H1 (cell line): ENCODE measurements at places on chromosomes 5 and 9. TPM values are rescaled to one million over a fixed set of nuclear protein-coding genes. Genes with fewer than 3 reads are reported as not detected.

ENHO gene
- total RNA-seq, result 12.2 and 14.1 TPM in 2 replicates

IRX2 gene
- total RNA-seq, result 40.4 and 47.5 TPM in 2 replicates

WDR36 gene
- total RNA-seq, result 41.8 and 43.7 TPM in 2 replicates

BARX1 gene
- 2.1 and 2.6 TPM in 2 replicates for total RNA-seq

C9 gene
- total RNA-seq, result not detected in 2 replicates

ZFP2 gene
- 0.52 and 0.78 TPM in 2 replicates for total RNA-seq

CNTNAP3 gene
- total RNA-seq, result 5.1 and 9.0 TPM in 2 replicates

DNA sequence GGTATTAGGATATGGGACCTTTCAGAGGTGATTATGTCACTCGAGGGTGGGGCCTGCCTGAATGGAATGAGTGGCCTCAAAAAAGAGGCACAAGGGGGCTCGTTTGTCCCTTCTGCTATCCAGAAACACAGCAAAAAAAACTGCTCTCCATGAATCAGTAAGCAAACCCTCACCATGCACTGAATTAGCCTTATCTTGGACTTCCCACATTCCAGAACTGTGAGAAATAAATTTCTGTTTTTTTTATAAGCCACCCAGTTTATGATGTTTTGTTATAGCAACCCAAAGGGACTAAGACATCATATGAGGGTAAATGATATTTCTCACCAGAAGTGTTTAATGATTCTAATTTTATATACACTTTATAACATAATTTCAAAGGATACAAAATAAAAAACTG lies 476.6 kb upstream of the EDIL3 start:
- H3K4me3 ChIP-seq, result no peak overlapping the region
- H3K4me1 ChIP-seq, result peaks cover 2% of the 10 kb centered on the region; the same call in 1 of the 2 replicates
- H3K27ac ChIP-seq, result no peak overlapping the region
- H3K27me3 ChIP-seq, result no peaks in the 10 kb centered on the region
- H3K36me3 ChIP-seq, result no peaks in the 10 kb centered on the region

- H3K4me3 ChIP-seq, result no peak overlapping the region
- no peak for DNase-seq
- H3K27ac ChIP-seq, result no peak overlapping the region; the same call in 1 of the 2 replicates
- H3K27me3 ChIP-seq, result no peaks in the 10 kb centered on the region
Observed at GRCh38 chr9:128902351-128903078, 18.3 kb upstream of the PHYHD1 start.

DNA sequence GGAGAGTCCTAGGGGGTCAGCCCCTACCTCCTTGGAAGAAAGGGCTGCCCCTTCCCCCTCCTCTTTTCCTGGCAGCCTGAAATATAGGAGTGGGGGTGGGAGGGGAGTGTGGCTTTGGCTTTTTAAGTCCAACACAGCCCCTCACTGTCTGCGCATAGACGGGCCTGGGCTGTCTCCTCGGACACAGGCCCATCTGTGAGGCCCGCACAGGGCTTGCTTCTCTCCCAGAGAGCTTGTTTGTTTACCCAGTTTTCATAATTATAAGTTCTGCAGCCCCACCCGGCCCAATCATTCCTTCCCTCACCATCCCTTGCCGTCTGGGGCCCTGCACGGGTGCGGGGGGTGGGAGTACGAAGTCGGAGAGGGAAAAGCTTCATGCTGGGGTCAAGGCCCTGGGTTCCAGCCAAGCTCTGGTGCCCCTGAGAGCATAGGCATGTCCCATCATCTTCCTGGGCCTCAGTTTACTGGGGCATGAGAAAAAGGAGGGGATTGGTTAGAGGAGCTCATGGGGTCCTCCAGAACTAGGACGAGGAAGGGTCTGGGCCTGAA lies 54.0 kb upstream of the STXBP1 start:
- H3K27me3 ChIP-seq, result no peaks in the 10 kb centered on the region
- H3K36me3 ChIP-seq, result no peaks in the 10 kb centered on the region
- H3K4me1 ChIP-seq, result peaks cover 5% of the 10 kb centered on the region
- H3K27ac ChIP-seq, result no peak overlapping the region
- no peak for DNase-seq

DNA sequence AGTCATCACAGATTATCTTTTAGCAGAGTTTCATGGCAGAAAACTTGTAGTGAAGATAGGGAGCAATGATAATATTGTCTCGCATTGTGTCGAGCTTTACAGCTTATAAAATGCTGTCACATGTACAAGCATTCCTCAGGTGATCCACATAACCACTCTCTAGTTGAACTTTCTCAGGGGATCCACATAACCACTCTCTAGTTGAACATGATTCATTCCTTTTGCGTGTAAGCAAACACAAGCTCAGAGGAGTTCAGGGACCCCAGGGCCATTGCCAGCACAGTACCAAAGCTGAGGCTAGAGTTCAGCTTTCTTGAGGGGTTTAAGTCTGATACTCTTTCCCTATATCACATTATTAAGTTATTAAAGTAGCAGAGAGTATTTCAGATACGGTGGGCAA lies 86.7 kb downstream of the CDH6 start:
- DNase-seq, result no peak
- H3K36me3 ChIP-seq, result no peaks in the 10 kb centered on the region
- H3K4me3 ChIP-seq, result no peak overlapping the region
- H3K27me3 ChIP-seq, result no peaks in the 10 kb centered on the region

GRCh38 chr5:127834094-127834531 lies 130.9 kb downstream of the CCDC192 start:
- no peak overlapping the region for H3K27ac ChIP-seq
- no peaks in the 10 kb centered on the region for H3K27me3 ChIP-seq

DNA sequence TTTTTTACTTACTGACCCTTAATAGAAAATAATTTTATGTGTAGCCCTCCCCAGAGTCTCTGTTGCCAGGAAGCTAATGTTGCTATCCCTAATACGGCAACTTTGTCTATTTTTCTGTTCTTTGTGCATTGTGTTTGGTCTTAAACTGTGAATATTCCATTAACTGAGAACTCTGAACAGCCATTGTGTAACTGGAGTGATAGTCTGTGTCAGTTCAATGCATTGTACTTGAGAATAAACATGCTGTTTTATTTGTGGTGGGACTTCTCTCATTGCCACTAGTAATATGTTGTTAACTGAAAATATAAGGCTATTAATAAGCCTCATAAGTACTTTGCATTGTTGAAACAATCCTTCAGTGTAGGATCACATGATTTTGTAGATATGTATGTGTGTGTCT lies 278.3 kb upstream of the DMRT1 start:
- H3K4me1 ChIP-seq, result no peaks in the 10 kb centered on the region; the same call in 1 of the 2 replicates
- no peaks in the 10 kb centered on the region for H3K36me3 ChIP-seq
- H3K27ac ChIP-seq, result no peak overlapping the region
- no peak overlapping the region for H3K4me3 ChIP-seq

DNA sequence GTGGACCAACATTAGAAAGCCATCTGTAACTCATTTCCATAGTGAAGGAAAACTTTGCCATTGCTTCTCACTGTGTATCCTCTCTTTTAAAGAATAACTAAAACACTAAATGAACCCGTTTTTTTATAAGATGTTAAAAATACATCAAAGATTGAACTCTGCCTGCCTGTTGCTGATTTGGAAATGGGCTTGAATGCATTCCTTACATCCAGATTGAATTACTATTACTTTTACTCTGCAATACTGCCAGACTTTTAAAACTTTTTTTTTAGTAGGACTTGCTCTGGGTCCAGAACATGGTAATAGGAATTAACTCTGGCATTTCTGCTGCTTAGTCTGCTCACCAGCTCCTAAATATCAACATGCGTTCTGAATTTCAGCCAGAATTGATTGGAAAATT lies 176.8 kb upstream of the PAPPA start:
- DNase-seq, result no peak
- H3K36me3 ChIP-seq, result no peaks in the 10 kb centered on the region
- no peaks in the 10 kb centered on the region for H3K27me3 ChIP-seq
- no peaks in the 10 kb centered on the region for H3K4me1 ChIP-seq

DNA sequence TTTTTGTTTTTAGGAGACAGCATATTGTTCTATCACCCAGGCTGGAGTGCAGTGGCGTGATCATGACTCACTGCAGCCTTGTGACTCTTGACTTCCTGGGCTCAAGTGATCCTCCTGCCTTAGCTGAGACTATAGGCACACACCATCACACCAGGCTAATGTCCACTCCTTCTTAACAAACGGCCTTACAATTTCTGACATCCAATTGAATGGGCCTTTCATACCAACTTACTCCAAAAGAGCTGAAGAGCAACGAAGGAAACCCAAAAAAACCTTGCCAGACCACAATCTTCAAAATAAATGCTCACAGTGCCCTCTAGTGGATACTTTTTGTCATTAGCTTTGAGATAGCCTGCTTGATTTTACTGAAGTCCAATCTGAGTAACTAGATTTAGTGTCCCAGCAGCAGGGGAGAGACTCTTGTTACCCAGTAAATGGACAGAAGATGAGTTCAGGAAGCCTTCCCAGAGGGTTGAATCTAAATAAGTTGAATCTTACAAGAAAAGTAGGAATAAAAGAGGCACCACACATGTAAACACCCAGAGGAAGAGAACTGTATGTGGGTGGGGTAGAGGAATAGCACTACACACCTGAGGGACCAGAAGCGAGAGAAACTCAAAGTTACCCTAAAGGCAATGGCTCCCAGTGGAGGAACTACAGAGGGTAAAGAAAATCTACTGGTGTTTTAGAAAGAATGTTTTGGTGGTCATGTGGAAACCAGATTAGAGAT lies 9.3 kb downstream of the ZNF622 start:
- no peak overlapping the region for H3K4me3 ChIP-seq
- no peaks in the 10 kb centered on the region for H3K27me3 ChIP-seq
- no peak for DNase-seq

GRCh38 chr5:73061593-73061992 lies 58.8 kb upstream of the TMEM171 start:
- H3K27ac ChIP-seq, result no peak overlapping the region
- no peaks in the 10 kb centered on the region for H3K4me1 ChIP-seq
- H3K36me3 ChIP-seq, result no peaks in the 10 kb centered on the region
- DNase-seq, result no peak
- H3K27me3 ChIP-seq, result no peaks in the 10 kb centered on the region

GRCh38 chr9:7226007-7226640 lies 468.4 kb downstream of the KDM4C start:
- H3K36me3 ChIP-seq, result no peaks in the 10 kb centered on the region
- H3K27ac ChIP-seq, result no peak overlapping the region
- H3K4me3 ChIP-seq, result no peak overlapping the region
- no peak for DNase-seq

GRCh38 chr5:1180841-1181271 lies 20.5 kb upstream of the SLC6A19 start:
- H3K27me3 ChIP-seq, result no peaks in the 10 kb centered on the region
- no peaks in the 10 kb centered on the region for H3K4me1 ChIP-seq
- H3K4me3 ChIP-seq, result no peak overlapping the region

DNA sequence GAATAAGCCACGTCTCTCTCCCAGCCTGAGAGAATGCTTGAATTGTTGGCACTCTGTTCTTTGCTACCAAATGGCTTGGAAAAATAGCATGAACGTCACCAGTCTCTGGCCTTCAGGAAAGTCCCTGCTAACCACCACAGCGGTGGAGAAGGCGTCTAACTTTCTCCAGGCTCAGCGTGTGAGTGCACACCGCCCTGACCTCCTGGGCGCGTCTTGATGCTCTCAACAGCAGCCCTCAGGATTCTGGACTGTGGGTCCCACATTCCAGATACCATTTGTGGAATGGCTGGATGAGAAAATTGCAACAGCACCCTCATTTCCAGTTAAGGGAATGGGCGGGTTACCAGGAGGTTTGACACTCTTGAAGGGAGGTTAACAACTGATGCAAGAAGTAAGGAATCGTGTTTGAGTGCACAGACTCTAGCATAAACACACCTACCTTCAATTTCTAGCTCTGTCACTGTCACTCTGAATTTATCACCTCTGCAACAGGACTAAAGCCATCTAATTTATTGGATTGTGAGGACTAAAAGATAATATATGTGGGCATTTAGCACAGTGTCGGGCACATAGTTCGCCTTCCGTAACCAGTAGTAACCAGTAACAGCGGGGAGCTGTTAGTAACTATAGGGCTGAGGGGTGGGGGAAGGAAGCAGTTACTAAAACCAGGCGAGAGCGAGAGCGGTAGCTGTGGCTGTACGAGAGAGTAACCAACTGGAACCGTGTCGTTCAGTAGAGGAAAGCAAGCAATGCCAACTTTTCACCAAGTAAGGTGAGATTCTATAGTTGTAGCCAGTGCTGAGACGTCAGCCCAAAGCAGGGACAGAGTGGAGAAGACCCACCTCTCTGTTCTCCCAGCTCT lies 807 bp upstream of the PLGRKT start:
- DNase-seq, result no peak
- no peaks in the 10 kb centered on the region for H3K27me3 ChIP-seq

DNA sequence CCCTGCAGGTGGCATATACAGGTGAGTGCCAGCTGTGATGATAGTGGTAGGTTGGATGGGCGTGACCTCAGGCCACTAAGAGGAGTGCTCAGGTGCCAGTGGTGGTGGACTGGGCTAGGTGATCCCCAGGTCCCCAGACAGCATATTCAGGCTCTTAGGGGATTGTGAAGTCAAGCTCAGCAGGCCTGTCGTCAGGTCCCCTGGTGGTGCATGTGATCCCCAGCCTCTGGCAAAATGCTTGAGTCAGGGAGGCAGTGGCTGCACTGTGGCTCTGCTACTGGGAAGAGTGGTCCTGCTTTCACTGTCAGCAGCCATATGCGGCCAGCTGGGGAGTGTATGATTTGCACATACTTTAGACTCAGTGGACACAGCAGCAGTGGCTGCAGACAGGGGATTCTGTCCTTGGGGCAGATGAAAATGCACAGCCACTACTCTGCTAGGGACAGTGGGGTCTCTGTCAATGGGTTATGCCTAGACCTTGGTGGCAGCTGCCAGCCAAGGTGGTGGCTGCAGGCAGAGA lies 31.6 kb upstream of the CTSL start:
- no peak overlapping the region for H3K27ac ChIP-seq
- H3K27me3 ChIP-seq, result no peaks in the 10 kb centered on the region
- no peaks in the 10 kb centered on the region for H3K4me1 ChIP-seq
- peaks cover 11% of the 10 kb centered on the region for H3K36me3 ChIP-seq

DNA sequence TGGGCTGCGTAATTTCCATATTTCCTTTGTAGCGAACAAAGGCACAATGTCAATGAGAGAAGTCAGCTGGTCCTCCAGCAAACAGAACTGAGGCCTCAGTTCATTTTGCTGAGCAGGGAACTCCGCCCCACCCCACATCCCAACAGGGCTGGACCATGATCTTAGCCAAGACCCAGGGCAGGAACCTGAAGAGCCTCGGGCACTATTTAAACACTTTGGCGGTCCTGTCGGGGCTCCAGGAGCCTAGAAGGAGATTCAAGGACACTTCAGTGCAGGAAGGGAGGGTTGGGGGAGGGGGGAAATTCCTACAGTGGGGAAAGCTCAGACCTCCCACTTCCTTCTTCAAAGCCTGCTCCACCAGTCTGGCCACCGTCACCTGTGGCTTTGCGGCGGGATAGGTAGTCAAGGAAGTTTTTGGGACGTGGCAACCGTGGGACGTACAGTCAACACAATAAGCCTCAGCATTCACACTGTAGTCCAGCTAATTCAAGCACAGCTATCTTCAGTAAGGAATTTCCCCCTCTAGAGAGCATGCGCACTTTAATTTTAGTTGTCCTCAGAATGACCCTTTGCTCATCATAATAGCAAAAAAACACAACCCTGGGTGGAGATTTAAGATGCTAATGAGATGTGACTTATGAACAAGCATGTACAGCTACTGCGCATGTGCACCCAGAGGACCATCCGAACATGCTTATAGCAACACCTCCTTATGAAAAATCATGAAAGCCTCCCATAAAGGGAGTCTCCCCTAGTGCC lies 30.9 kb downstream of the S1PR3 start:
- no peaks in the 10 kb centered on the region for H3K36me3 ChIP-seq
- no peak overlapping the region for H3K4me3 ChIP-seq
- no peaks in the 10 kb centered on the region for H3K4me1 ChIP-seq
- H3K27me3 ChIP-seq, result no peaks in the 10 kb centered on the region
